ENCODE measurements at places on chromosomes 2 and 18.

- no peak for DNase-seq
These were observed 147.7 kb upstream of the RAB12 start for GRCh38 chr18:8461544-8461943.

- no peak for DNase-seq
These were observed 54.9 kb downstream of the FAM178B start for GRCh38 chr2:96931466-96931865.

DNA sequence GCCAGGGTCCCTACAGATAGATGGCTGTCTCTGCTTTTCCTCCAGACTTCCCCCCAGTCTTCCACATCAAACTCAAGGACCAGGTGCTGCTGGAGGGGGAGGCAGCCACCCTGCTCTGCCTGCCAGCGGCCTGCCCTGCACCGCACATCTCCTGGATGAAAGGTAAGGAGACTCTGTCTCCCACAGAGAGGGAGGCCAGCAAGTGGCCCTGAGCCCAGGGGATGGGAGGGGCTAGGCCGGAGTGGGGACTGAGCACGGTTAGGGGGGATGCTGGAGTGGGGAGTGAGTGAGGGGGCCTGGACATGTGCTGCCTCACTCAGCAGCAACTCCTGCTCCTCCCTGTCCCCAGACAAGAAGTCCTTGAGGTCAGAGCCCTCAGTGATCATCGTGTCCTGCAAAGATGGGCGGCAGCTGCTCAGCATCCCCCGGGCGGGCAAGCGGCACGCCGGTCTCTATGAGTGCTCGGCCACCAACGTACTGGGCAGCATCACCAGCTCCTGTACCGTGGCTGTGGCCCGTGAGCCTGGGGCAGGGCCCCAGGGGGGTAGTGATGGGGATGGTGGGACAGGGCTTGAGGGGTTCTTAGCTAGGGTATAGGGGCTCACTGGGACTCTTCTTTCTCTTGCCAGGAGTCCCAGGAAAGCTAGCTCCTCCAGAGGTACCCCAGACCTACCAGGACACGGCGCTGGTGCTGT is 10.4 kb upstream of the GMPPA start:
- DNase-seq: no peak

DNA sequence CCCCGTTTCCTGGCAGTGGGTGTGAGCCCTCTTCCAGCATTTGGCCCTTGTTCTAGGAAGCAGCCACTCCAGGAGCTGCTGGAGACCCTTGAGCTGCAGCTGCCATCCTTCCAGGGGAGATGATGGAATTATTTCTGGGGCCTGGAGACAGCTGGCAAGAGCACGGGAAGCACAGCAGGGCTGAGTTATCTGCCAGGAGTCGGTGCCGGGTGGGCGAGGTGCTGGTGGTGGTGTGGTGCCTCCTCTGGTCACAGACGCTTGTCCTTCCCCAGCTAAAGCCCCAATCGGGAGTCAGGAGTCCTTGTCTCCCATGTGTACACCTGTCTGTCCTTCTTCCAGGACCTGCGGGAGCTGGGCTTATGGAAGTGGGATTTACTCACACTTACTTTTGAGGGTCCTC is 36.0 kb downstream of the DPYSL5 start:
- DNase-seq: no peak

DNA sequence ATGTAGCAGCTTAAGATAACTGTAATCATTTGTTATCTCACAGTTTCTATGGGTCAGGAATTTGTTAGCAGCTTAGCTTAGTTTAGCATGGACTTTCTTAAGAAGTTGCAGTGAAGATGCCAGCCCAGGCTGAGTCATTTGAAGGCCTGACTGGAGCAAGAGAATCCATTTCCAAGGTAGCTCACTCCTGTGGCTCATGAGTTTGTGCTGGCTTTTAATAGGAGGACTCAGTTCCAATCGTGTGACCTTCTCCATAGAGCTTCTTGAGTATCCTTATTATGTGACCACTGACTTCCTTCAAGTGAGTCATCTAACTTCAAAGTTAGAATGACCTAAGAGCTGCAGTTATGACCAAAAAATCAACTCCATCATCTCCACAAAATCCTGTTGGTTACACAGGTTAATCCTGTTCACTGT is 1.4 kb downstream of the GPATCH11 start:
- DNase-seq: no peak

- DNase-seq: no peak
These were observed 23.2 kb downstream of the ADNP2 start for GRCh38 chr18:80132180-80132812.

- no peak for DNase-seq
These were observed 90.8 kb downstream of the FAM124B start for GRCh38 chr2:224310943-224311625.

DNA sequence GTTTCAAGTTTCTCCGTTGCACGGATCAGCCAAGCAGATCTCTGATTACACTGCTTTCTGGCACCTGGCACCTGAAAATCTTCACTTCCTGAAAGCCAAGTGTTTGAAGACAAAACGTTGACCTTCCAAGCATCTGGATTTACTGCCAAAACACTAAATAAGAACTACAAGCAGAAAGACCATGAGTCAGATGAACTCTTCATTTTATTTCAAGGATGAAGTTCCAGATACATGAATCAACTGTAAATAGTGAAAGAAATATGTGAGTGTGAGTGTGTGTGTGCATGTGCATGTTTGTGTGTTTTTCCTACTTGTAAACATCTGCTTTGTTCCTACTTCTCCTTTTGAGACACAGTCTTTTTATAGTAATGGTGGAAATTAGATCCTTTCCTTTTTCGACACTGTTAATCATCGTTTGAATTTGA is 60.0 kb upstream of the DTNA start:
- no peak for DNase-seq

GRCh38 chr18:39647627-39648534 is 2082.3 kb upstream of the CELF4 start:
- DNase-seq: no peak

DNA sequence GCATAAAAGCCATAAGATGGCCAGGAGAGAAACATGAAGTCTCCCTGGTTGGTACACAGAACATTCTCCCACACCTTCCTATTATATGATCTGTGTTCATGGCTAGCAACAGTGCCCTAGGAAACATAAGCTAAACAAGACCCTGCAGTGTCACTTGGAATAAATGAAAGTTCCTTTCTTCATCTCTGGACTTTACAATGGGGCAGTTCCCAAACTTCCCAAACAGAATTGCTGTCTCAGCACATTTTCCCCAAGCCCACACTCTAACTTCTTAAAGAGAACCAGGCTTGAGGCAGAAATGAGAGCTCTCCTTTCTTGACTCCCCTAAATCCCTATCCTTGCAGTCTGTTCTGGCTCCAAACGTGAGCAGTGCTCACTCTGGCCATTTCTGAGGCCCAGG is 173.2 kb upstream of the CREB1 start:
- no peak for DNase-seq

DNA sequence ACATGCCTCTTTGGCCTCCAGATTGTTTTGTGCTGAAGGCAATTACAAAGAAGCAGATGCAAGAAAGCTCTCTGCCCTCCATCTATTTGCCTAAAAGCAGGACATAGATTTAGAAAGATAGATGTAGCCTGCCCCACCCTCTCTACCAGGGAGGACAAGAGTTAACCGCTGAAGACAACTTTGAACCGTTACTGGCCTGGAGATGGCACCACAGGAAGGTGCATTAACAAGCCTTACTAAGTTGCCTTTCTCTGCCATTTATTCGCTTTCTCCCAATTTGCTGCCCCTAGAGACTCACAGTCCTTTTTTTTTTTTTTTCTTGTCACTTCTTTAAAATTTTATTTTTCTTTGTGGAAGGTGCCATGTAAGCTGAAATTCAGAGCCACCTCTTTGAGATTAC is 28.8 kb upstream of the RMDN2 start:
- DNase-seq: no peak

GRCh38 chr2:211941216-211941747 is 597.3 kb downstream of the ERBB4 start:
- no peak for DNase-seq

DNA sequence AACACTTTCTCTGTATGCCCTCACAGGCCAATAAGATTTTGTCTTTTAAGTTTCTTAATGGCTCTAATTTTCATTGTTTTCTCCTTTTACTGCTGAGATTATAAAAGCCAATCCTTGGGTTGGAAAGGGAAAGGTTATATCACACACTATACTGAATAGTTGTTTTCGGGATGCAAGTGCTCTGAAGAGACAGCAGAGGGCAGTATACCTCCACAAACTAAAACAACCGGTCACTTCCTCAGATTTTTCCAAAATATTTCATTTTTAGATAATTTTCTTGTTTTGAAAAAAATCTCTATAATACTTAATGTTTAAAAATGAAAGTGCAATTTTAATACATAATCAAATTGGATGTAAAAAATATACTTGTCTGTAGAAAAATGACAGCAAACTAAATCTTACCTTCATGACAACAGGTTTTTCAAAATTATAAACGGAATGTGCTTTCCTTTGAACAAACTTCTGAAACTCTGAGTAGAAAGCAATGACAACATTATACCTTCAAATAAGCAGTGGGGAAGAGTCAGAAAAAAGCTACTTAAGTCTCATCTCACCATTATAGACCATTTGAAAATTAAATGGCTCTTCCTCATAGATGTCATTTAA is 82.7 kb downstream of the ORC4 start:
- no peak for DNase-seq

GRCh38 chr2:178914259-178914849 is 107.1 kb upstream of the TTN start:
- peak; percentile 64 for DNase-seq

- DNase-seq: no peak
These were observed 98.7 kb upstream of the ST3GAL5 start for GRCh38 chr2:85987266-85988174.

DNA sequence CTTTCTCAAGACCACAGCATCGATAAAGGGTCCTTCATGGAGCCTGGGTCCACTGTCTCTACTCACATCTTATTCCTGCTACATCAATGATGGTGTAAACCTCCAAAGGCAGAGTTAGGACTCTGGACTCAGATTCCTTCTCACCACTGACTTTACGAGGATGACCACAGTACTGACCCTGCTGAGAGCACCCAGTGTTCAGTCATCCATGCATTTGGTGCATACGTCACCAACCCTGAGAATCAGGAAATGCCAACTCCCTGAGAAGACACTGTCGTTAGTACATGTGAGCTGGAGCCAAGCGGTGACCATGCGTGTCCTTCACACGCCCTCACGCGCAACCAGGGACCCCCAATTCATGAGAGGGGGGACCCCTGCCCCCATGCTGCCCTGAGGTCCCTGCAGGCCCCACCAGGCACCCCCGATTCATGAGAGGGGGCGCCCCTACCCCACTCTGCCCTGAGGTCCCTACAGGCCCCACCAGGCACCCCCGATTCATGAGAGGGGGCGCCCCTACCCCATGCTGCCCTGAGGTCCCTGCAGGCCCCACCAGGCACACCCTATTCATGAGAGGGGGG is 178.4 kb upstream of the TPO start:
- DNase-seq: no peak

DNA sequence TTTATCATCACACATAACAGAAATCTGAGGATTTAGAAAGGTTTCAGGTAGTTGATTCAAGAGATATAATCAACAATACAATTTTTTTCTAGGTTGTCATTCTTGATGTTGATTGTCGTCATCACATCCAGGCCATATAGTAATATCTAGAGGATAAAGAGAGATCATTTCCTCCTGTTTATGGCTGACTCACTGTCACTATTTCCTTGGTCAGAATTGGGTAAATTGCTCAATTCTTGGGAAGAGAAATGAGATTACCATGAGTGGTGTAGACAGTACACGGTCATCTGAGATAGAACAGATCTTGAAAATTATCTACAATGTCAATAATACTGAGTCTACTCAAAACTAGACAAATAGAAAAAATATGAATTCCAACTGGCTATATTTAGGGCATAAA is 78.8 kb downstream of the ZNF804A start:
- no peak for DNase-seq

DNA sequence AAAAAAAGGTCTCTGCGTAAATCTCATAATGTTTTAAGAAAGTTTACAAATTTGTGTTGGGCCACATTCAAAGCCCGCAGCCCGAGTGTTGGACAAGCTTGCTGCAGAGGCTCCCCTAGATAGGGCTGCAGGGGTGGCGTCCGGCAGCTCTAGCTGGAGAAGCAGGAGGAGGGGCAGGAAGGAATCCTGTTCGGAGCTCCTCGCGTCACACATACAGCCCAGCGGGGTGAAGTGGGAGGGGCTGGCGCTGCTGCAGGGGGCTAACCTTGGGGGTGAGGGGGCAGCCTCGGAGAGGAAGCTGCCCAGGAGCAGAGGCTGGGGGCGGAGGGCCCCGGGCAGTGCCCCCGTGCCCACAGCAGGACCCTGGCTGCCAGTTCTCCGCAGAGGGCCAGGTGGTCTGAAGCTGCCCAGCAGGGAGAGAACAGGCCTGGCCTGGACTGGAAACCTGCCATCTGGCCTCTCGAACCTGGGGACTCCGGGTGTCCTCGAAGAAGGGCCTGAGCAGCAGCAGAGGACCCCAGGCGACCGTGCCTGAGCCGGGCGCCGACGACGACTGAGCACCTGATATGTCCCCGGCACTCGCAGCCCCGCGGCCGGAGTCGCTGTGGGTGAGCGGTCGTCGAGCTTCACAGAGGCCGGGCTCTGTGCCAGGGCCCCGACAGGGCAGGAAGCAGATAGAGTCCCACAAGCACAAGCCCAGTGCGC is 2.6 kb upstream of the GPR35 start:
- no peak for DNase-seq

DNA sequence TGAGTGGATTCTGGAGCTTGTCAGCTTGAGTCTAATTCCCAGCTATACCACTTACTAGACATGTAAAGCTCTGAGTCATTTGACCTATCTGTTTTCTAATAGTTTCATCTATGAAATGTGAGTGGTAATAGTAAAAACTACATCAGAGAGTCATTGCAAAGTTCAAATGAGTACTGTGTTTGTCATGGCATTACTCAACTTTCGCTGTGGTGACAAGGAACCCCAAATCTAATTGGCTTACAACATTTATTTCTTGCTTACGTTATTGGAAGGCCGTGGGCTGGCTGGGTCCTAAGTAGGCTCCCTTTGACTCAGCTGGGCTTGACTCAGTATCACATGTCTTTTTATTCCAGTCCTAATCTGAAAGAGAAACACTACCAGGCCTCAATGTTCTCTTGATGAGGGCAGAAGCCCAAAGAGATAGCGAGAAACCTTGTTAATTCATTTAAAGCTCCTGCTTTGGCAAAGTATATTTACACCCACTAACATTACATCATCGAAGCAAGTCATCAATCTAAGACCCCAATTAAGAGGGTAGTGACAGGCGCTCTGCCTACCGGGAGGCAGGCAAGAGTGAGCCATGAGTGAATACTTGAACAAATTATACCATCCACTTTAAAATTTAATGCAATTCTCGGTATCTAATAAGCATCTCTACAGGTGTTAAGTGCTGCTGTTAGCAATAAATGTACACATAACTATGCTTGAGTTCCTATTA is 431.8 kb upstream of the SPHKAP start:
- no peak for DNase-seq

DNA sequence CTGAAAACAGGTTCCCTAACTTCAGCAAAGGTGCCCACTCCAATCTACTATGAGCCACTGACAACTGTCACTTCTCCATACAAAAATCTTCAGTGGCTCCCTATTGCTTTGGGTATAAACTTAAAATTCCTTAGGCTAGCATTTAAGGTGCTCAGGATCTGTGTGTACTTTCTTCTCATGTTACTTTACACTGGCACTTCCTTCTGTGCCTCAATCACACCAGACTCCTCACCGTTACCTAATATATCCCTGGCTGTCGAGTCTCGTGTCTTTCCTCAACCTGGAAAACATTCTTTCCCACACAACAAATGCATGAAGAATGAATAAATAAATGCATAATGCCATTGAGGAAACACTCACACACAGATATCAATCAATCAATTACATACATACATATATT is 101.1 kb downstream of the TCF4 start:
- no peak for DNase-seq

GRCh38 chr2:239208465-239209180 is 192.2 kb downstream of the HDAC4 start:
- DNase-seq: no peak

- no peak for DNase-seq
These were observed 69.9 kb downstream of the KCTD18 start for GRCh38 chr2:200439981-200440380.

All from nucleus accumbens (tissue), 56 donors.